CD8-positive, alpha-beta memory T cell (primary cell): ENCODE measurements at places on chromosomes 11 and 22. TPM values are rescaled to one million over a fixed set of nuclear protein-coding genes. Genes with fewer than 3 reads are reported as not detected.

Gene ANO3
- polyA plus RNA-seq = not detected

Gene PDGFD
- polyA plus RNA-seq = 8.1 TPM

Gene SULT4A1
- not detected for polyA plus RNA-seq

Gene FBLN1
- polyA plus RNA-seq = not detected

Gene TESMIN
- 3.2 TPM for polyA plus RNA-seq

- DNase-seq = no peak
Measured at GRCh38 chr22:46965555-46966494, 203.4 kb downstream of the TBC1D22A start.

- DNase-seq = no peak
Measured at GRCh38 chr22:37139762-37140161, 10.0 kb downstream of the IL2RB start.

- DNase-seq = no peak
Measured at GRCh38 chr11:135069890-135070289, 657.8 kb upstream of the B3GAT1 start.

DNA sequence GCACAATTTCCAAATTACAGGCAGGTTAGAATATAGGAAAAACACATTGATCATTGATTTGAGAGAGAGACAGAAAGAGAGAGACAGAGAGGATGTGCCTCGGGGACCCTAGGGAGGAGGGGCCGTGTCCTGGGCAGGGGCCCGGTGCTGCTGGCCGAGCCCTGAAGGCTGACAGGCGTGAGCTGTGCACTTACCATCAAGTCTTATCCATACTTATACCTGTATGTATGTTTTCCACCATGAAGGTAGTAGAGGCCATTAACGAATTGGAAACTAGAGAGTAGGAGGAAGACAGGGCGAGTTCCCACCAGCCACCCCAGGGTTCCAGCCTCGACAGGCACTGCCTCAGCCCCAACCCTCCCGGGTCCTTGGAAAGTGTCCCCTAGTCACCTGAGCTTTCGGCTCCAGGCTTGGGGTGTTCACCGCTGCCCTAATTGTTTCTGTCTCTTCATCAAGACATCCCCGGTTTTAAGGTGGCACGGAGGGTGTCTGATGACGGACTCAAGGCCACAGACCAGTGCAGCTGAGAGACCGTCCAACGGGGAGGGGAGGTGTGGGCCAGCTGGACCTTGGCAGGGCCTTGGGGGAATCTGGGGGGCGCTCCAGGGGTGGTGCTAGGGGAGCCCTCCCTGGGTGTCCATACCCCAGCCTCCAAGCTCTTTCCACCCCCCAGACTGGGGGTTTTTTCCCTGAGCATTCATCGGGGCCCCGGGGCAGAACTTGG, 431.3 kb downstream of the TBC1D22A start:
- DNase-seq = no peak

DNA sequence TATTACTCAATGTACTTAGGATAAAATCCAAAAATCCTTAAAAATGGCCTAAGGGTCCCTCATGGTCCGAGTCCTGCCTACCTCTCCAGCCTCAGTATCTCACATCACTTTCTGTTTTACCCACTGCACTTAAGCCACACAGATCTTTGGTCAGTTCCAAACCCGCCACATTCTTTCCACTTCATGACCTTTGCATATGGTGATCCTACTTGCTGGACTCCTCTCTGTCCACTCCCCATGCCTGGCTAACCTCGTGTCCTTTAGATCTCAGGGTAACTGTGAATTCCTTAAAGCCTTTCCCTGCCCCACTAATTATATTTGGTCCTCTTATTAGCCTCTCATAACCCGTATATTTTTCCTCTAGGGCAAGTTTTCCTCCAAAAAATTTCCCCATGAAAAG, 1.2 kb downstream of the NUP160 start:
- DNase-seq = no peak

- no peak for DNase-seq
Measured at GRCh38 chr22:48920776-48921241, 906.9 kb downstream of the BRD1 start.

DNA sequence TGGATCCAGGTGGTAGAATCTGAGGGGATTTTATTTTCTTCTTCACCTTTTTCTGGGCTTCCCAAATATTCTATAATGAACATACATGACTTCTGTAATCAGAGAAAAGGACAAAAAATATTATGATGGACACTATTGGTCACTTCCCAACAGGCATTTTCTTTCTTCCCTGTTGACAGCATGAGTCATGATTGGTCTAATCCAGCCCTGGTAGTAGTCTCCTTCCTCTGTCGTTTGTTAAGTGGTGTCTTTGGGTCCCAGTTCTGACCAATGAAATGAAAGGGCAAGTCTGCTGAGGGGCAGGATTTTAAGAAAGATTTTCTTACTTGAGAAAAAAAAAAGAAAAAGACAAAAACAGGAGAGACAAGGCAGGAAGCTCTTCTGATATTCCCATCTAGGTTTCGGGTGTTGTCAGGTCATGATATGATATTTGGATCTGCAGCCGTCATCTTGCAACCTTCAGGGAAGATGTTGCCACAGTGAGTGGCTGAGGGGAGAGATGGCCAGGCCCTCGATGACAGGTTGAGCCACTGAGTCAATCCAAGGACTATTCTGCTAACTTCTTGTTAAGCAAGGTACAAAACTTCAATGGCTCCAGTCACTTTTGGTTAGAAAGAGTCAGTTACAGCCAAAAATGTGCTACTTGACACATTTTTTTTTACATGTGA, 23.3 kb upstream of the PLEKHB1 start:
- no peak for DNase-seq

GRCh38 chr22:30968015-30968923, at the start of gene MORC2:
Gene MORC2 (minus strand): TSS chr22:30968774. CDS start chr22:30967889, 885 bp downstream.
- no peak for DNase-seq
